ENCODE measurements at places on chromosomes 7 and 10.

GRCh38 chr10:106775127-106775526 is 389.4 kb downstream of the SORCS1 start:
- DNase-seq = no peak

GRCh38 chr10:17585016-17585415 is 32.2 kb downstream of the HACD1 start:
- no peak for DNase-seq

- DNase-seq = no peak
These were observed 13.3 kb downstream of the ZCCHC24 start for GRCh38 chr10:79431891-79432831.

DNA sequence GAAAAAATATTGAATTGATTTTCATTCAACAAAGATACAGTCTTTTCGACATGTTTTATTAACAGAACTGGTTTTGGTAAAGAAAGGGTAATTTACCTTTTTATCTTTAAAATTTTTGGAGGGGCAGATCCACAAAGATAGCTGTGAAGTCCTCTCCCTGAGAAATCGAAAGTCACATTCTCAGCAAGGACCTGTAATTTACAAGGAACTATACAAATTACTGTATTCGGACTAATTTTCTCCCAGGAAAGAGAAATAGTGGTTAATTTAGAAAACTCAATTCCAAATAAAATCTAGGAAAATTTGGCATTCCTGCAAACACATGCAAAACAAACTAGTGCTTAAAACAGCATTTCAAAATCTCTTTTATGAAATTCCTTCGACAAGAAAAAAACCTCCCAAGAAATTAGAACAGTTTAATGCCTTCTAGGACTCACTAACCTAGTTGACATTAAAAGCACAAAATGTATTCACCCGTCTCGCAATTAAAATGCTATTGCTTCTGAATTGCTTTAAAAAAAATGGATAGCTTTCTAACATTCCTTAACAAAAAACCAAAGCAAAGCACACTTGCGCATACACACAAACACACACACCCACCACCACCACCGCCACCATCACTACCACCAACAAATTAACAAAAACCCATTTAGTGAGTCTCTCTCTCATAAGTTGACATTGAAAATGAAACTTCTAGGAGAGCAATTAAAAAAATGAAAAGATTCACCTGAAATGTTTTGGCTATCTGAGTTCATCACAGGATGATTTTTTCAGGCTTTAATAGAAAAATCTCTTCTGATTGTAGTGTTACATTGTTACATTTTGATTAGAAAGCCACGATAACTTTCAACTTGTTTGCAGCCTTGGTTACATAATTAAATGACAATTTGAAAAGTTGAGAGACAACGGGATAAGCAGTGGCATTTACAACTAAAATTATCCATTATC is 4.0 kb upstream of the NKX2-3 start:
- no peak for DNase-seq

DNA sequence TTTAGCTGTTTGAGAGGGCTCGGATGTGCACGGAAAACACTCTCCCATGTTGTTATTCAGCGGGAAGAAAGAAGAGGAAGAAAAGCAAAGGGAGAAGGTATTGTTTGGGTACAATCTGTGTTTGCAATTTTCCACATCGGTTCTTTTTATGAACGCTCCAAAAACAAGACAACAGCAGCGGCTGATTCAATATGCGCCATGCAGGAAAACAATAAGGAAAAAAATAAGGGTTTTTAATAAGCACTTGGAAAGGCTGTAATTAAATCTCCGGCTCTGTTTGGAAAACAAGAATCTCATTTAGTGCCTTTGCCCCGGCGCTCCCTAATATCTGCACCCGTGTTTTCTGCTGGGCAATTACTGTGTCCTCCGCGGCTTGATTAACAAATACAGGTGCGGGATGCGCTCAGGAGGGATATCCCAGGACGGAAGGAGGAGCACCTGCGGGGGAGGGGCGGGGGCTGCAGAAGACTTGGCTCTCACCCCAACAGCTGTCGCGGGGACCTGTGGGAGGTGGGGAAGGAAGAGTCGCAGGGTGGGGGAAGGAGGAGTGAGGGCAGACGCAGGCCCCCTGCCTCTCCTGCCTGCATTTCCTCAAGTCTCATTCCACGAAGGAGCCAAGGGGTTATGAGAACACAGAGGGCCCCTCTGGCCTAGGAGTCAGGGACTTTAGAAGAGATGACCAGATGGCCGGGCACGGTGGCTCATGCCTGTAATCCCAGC is 181.5 kb upstream of the PODXL start:
- DNase-seq = no peak

GRCh38 chr10:123309731-123310130 is 155.5 kb downstream of the BUB3 start:
- DNase-seq = peak; percentile 74

GRCh38 chr10:8296090-8296733 is 241.7 kb downstream of the GATA3 start:
- DNase-seq = no peak

DNA sequence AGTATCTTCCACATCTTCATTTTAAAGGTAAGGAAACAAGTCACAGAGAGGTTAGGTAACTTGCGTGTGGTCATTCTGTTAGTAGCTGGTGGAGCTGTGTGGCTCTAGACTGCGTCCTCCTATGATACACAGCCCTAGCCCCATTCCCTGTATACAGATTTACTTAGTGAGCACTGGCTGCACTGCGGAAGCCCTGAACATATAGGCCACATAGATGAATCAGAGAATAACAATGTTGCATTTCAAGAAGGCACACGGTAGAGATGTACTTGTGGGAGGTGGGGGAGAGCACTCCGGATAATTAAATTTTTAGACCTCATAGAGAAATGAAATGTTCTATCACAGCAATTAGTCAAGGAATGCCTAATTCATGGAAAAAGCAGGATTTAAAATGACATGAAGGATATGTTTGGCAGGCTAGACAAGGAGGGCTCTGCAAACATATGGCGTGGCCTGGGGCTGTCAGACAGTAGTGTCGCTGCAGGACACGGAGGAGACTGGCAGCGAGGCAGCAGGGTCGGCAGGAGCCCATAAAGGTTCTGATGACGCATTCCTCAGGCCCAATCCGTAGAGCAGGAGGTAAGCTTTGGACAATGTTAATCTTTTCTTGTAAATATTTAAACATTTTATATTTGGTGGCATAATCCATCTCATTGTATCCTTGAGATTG is 29.5 kb downstream of the RAB11FIP2 start:
- DNase-seq = no peak

DNA sequence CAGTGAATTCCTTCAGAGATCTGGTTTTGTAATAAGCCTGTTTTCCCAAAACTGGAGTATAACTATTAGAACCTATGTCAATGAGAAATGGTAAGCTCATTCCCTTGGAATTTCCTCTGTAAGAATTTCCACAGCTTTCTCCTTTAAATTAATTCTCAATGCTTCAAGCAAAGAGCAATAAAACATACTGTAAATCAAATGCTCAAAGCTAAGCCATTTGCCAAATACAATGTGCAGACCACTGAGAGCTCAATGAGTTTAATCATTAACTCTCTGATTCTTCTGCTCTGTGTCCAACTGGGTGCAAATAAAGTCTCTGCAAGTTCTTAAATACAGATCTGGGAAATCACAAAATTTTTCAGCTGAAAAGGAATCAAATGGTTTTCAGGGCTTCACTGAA is 227.6 kb upstream of the IMMP2L start:
- peak; percentile 4 for DNase-seq

DNA sequence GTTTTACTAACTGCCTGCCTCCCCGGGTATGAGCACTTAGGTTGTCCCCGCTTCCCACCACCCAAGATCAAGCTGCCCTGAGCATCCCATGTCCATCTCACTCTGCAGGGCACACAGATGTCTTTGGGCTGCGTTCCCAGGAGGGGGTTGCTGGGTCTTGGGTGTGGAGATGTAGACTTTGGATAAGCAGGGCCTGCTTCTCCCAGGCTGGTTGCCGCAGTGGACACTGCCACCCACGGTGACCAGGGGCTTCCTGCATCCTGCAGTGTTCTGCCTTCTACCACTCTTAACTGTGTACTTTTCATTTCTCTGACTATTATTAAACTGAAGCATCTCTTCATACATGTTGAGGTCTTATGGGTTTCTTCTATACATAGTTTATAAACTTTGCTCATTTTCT is 70.0 kb downstream of the DOCK1 start:
- no peak for DNase-seq

- DNase-seq = peak; percentile 47
These were observed 689 bp upstream of the SMARCD3 start for GRCh38 chr7:151249034-151249731.

DNA sequence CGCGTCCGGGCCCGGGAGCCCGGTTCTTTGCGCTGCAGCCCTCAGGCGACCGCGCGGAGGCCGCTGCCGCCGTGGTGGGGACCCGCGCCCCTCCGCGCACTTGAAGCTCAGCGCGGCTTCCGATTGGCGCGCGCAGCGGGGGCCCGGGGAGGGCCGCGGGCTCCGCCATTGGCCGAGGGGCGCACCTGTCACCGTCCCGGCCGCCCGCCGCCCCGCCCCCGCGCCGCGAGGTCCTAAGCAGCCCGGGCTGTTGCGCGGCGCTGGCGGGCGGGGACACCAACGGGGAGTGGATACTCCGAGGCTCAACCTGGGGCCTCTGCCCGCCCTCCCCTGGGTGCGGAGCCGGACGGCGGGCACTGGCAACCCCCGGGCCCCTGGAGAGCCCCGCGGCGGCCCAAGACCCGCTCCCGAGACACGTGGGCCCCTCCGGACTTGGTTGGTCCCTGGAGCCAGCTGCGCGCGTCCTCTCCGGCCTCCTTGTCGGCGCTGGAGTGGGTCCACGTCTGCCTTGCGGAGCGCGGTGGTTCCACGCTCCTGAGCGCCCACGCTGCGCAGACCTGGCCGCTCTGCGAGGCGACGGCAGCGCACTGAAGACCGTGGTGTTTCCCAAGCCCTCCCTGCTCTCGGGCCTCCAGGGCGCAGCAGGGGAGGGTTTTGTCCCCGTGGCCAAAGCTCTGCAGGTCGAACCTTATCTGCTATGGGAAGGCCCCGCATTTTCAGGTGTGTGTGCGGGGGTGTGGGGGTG is at the start of gene MNX1:
Gene MNX1, minus strand, starts transcription at position 76 of the 745 bp plus-strand sequence. CDS start 313 bp downstream, outside the sequence.
- no peak for DNase-seq

DNA sequence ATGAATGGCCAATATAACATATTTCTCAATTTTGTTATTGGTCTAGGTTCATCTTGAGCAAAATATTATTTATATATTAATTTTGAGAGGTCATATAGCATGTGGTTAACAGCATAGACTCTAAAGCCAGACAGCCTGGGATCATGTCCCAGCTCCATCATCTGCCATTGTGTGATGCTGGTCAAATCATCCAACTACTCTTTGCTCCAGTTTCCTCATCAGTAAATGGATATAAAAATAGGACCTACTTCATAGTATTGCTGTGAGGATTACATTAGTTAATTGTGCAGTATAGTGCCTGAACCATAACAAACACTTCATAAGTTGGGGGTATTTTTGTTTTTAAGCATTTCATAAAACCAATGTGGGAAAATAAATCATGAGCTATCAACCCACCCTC is 199.0 kb downstream of the KIAA1217 start:
- DNase-seq = no peak

GRCh38 chr10:32271617-32272016 is 75.3 kb downstream of the EPC1 start:
- peak; percentile 48 for DNase-seq

DNA sequence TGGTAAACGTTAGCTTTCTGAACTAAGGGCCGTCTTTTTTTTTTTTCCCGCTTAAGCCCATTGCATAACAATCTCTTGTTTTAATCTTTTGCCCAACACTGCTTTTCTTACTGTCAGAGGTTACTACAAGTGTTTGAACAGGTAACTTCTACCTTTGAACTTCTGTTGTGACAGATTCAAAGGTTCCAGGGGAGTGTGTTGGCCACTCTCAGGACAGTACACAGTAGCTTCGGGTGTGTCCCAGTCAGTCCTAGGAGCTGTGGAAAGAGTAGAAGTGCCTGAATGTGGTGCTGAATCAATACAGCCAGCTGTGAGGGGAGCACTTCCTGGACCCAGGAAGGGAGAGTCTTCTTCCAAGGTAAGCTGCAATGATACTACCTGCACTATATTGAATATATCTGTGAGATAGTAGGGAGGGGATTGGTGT is at the start of gene ACSL5:
Gene ACSL5, plus strand, starts transcription at position 205 of the 427 bp plus-strand sequence. CDS start 20,831 bp downstream, outside the sequence.
- no peak for DNase-seq

Measured in astrocyte (in vitro differentiated cells and primary cell).